ENCODE measurements at places on chromosomes 11 and 22. TPM values are rescaled to one million over a fixed set of nuclear protein-coding genes. Genes with fewer than 3 reads are reported as not detected.

GRCh38 chr11:73652046-73652730 is 5.8 kb downstream of the PLEKHB1 start:
- H3K27ac ChIP-seq: no peak overlapping the region
- peaks cover 45% of the 10 kb centered on the region for H3K4me1 ChIP-seq
- peak; percentile 92 for DNase-seq
- H3K4me3 ChIP-seq: peak overlapping the region; percentile 29

GRCh38 chr11:109275931-109276330 is 146.1 kb upstream of the C11orf87 start:
- peak; percentile 6 for DNase-seq
- no peak overlapping the region for H3K27ac ChIP-seq
- H3K4me3 ChIP-seq: no peak overlapping the region
- no peaks in the 10 kb centered on the region for H3K36me3 ChIP-seq
- peaks cover 8% of the 10 kb centered on the region for H3K4me1 ChIP-seq

DNA sequence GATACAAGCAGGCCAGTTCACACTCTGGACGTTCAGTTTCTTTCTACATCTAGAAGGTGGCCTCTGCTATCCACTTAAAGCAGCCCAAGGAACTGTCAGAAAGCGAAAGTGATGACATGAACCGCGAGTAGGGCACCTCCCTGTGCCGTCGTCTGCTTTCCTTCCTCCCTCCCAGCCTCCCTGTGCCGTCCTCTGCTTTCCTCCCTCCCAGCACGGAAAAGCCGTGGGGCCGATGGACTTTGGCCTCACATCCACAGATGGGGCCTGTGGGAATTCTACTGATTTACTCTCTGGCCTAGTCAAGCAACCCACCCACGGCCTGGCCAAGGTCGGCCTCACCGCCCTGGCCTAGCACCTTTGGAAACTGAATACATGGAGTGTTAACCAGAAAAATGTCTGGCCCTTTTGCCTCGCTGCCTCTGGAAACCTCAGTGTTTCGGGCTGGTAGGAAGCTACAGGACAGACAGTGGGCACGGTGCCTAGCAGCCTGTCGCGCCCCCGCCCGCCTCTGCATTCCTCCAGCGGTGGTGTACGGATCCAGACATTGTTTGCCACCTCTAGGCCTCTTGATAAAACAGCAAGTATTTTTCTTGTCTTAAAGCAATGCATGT is 14.2 kb downstream of the PEX26 start:
- H3K27me3 ChIP-seq: no peaks in the 10 kb centered on the region
- no peaks in the 10 kb centered on the region for H3K36me3 ChIP-seq
- H3K27ac ChIP-seq: no peak overlapping the region
- no peak overlapping the region for H3K4me3 ChIP-seq
- DNase-seq: no peak

DNA sequence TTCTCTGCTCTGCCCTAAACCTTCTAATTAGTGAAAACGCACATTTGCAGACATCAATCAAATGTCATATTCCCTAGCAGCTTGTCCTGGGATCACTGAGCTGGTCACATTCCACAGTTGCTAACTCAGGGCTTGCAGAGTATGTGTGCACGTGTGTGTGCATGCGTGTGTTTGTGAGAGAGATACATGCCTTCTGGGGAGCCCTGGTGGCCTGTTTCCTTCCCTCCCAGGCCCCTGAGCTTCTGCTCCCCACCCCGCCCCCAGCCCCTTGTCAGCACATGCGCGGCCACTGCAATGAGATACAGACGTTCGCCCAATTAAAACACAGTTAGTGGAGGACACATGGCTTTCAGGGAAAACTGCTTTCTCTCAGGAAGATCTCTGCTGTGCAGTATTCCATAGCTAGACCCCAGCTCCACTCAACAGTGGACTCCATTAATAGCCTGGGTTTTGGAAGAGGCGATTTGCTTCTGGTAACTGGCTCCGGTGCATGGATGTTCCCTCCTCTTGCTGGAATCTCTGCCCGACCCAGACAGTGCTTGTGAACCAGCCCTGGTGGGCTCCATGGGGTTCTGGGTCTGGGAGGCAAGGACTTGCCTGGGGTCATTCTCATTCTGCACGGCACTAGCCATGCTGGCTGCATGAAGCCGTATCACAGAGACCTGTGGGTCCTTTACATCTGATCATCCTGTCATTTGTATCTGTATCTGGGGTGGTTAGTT is 17.7 kb downstream of the LRP5 start:
- DNase-seq: no peak
- no peak overlapping the region for H3K4me3 ChIP-seq
- peaks cover 65% of the 10 kb centered on the region for H3K4me1 ChIP-seq
- H3K27me3 ChIP-seq: no peaks in the 10 kb centered on the region
- peak overlapping the region; percentile 7 for H3K27ac ChIP-seq

DNA sequence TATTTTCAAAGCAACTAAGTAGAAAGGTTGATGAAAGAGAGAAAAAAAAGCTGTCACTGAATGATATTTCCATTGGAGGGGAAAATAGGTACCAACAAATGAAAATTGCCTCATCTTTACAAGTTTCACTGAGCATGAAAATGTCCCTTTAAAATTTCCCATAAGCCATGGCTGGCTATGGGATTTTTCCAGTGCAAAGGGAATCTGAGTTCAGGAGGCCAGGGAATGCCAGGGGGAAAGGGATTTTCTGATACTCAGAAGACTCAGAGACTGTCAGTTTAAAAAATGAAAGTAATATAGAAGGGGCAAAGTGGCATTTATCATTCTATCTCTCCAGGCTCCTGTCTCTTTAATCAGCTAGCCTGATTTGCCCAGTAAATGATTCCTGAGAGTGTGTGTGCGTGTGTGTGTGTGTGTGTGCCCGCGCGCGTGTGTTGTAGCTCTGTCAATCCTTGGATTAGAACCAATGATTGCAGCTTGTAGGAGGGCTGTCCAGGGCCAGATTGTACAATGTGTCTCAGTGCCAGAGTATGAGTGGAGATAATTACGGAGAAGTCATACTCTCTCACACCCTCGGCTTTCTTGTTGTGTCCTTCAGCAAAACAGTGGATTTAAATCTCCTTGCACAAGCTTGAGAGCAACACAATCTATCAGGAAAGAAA is at the start of gene NTM:
Gene NTM, plus strand, starts transcription at position 526 of the 662 bp plus-strand sequence.
- H3K4me1 ChIP-seq: peaks cover 31% of the 10 kb centered on the region
- no peaks in the 10 kb centered on the region for H3K36me3 ChIP-seq
- H3K4me3 ChIP-seq: no peak within 1 kb of the TSS
- H3K27ac ChIP-seq: no peak within 1 kb of the TSS

DNA sequence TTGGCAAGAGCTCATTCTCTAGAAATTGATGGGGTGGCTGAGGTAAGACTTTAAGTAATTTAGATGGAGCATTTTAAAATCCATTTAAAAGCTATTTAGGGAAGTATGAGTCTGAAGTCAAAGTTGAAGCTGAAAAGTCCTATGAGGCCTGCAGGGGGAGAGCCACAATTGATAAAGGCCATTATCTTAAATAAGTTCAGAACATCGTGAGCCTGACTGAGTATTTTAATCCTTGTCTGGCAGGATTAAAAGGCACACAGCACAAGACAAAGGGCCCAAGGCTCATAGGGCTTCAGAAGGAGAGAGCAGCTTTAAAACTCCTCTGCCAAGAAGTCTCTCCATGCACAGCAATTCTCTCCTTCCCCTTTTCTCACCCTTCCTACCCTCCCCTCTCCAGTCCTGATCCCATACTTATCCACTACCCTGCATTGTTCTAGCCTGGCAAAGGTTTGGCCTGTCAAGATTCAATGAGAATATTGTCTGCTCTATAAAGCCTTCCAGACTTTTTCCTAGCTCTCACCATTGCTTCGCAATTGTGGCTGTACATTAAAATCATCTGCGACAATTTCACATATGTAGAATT is 1312.9 kb downstream of the FAM181B start:
- H3K27me3 ChIP-seq: no peaks in the 10 kb centered on the region
- peak overlapping the region; percentile 71 for H3K27ac ChIP-seq
- no peaks in the 10 kb centered on the region for H3K36me3 ChIP-seq
- H3K4me3 ChIP-seq: no peak overlapping the region
- peaks cover 17% of the 10 kb centered on the region for H3K4me1 ChIP-seq

DNA sequence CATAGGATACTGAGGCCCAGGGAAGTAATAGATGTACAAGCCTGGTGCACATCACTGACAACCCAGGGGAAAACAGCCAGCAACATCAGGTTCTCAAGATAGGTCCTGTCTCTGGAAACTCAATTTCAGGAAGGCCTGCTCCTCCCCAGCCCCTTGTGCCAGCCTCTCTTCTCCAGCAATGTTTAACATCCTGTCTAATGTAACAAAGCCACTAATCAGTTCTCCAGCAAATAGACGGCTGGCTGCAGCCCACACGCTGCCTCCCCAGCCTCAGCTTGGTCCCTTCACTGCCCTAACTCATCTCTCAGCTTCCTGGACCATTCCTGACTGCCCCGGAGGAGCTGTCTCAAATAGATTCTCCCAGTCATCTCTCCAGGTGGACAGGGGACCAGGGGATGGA is 37.8 kb downstream of the RPL27A start:
- peak overlapping the region; percentile 47 for H3K27ac ChIP-seq
- no peak for DNase-seq
- H3K27me3 ChIP-seq: no peaks in the 10 kb centered on the region
- no peak overlapping the region for H3K4me3 ChIP-seq

- H3K27me3 ChIP-seq: no peaks in the 10 kb centered on the region
- H3K36me3 ChIP-seq: no peaks in the 10 kb centered on the region
- no peak overlapping the region for H3K4me3 ChIP-seq
- no peak for DNase-seq
- no peak overlapping the region for H3K27ac ChIP-seq
Observed at GRCh38 chr22:21974058-21974649, 8.4 kb downstream of the TOP3B start.

DNA sequence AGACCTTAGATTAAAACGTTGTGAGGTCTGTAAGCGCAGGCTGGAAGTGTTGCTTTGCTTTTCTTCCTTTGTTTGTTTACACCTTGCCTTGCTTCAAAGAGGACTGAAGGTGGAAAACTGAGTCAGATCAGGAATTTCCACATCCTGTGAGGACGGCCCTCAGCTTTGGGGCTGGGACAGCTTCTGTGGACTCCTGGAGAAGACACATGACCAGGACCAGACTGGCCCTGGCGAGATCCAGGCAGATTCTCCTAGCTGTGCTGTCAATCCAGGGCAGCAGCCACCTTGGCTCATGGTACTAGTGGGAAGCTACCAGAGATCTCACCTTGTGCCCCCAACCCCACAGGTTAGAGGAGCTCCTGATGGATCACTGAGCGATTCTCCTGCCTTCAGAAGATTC is 1461.9 kb downstream of the TBC1D22A start:
- no peaks in the 10 kb centered on the region for H3K4me1 ChIP-seq
- no peaks in the 10 kb centered on the region for H3K27me3 ChIP-seq
- H3K27ac ChIP-seq: no peak overlapping the region
- no peak for DNase-seq
- no peaks in the 10 kb centered on the region for H3K36me3 ChIP-seq

DNA sequence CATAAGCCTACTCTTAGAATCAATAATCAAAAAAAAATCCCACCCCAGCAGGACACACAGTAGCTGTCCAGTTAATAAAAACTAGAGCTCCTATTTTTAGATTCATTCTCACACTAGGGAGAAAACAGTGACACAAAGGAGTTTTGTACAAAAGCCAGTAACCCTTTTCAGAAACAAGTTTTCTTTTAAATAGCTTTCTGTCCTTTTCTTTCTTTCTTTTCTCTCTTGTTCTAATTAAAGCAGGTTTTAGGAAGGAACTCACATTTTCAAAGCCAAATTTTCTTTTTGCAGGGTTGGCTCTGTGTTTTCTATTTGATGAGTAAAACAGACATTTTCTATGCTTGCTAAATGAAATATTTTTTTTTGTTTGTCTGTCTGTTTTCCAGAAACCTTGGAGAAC is 1390.7 kb downstream of the FAM181B start:
- H3K4me3 ChIP-seq: no peak overlapping the region
- peaks cover 12% of the 10 kb centered on the region for H3K4me1 ChIP-seq
- H3K36me3 ChIP-seq: no peaks in the 10 kb centered on the region

- H3K4me3 ChIP-seq: no peak overlapping the region
- H3K27me3 ChIP-seq: no peaks in the 10 kb centered on the region
- H3K27ac ChIP-seq: no peak overlapping the region
- no peak for DNase-seq
- no peaks in the 10 kb centered on the region for H3K36me3 ChIP-seq
Observed at GRCh38 chr22:48307931-48308330, 1519.7 kb downstream of the BRD1 start.

GRCh38 chr11:47222696-47223095 is 7.9 kb downstream of the DDB2 start:
- no peak for DNase-seq
- no peak overlapping the region for H3K27ac ChIP-seq
- H3K4me1 ChIP-seq: peaks cover 5% of the 10 kb centered on the region
- H3K4me3 ChIP-seq: no peak overlapping the region
- H3K36me3 ChIP-seq: no peaks in the 10 kb centered on the region

GRCh38 chr11:88469561-88470225 is 132.2 kb upstream of the CTSC start:
- no peak for DNase-seq
- H3K4me3 ChIP-seq: no peak overlapping the region
- no peaks in the 10 kb centered on the region for H3K36me3 ChIP-seq

DNA sequence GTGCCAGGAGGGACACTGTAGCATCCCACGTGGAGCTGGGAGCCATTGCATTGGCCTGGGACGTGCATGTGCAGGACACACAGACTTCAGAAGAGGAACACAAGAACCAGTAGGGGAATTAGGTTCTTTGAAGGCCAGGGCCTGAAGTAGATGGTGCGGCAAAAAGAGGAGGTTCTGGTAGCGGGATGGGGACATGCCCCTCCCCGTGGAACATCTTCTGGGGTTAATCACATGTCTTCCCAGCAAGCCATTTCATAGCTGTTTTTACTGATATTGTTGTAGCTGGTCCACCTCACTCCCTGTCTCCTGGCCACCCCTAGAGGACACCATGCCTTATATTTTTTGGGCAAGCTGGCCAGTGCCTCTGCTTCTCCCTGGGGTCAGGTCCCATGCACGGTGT is 74.3 kb downstream of the SCN3B start:
- H3K27ac ChIP-seq: no peak overlapping the region
- no peak overlapping the region for H3K4me3 ChIP-seq
- H3K36me3 ChIP-seq: no peaks in the 10 kb centered on the region
- no peak for DNase-seq
- H3K27me3 ChIP-seq: no peaks in the 10 kb centered on the region

- H3K27ac ChIP-seq: no peak overlapping the region
- peaks cover 7% of the 10 kb centered on the region for H3K4me1 ChIP-seq
Observed at GRCh38 chr22:21451545-21452520, 15.4 kb upstream of the TMEM191C start.

The SEC14L2 gene
- total RNA-seq: 5.7 TPM

The MS4A7 gene
- total RNA-seq: not detected

The GGT5 gene
- total RNA-seq: not detected

The CFAP300 gene
- 15.2 TPM for total RNA-seq

The NCF4 gene
- total RNA-seq: not detected

The SLC5A1 gene
- 0.06 TPM for total RNA-seq

The POTEH gene
- not detected for total RNA-seq

The MAJIN gene
- 0.06 TPM for total RNA-seq

The LUZP2 gene
- 1.6 TPM for total RNA-seq

The PATE4 gene
- not detected for total RNA-seq

The KRTAP5-8 gene
- total RNA-seq: not detected

Measured in neural progenitor cell (in vitro differentiated cells).